ENCODE measurements at places on chromosomes 2 and 18.

DNA sequence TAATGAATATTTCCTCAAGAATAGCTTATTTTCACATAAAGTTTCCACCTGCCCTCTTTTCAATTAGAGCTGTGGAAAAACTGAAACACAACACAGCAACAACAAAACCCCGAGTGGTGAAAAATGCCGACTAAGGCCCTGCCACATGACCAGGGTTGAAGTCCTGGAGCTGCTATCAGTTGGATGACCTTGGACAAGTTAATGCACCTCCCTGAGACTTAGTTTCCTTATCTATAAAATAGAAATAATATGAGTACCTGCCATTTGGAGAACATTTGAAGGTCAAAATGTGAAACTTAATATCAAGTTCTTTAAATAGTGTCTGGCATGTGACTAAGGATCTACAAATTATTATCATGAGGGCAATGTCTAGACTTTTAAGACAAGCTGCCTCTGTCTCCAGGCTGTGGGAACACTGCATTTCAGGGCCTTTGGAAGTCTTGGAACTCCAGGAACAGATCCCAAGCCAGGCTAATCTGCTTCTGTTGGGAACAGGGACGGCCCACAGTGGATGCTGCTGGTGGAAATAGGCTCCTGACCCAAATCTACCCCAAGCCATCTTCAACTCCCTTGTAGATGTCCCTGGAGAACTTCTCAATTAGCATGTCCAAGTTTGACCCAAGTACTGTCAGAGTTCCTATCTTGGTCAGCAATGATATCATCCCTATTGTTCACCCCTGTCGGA lies 42.0 kb upstream of the TRIB2 start:
- no peak for DNase-seq
- H3K27ac ChIP-seq: no peak overlapping the region
- H3K4me3 ChIP-seq: no peak overlapping the region
- no peaks in the 10 kb centered on the region for H3K27me3 ChIP-seq
- no peaks in the 10 kb centered on the region for H3K4me1 ChIP-seq

DNA sequence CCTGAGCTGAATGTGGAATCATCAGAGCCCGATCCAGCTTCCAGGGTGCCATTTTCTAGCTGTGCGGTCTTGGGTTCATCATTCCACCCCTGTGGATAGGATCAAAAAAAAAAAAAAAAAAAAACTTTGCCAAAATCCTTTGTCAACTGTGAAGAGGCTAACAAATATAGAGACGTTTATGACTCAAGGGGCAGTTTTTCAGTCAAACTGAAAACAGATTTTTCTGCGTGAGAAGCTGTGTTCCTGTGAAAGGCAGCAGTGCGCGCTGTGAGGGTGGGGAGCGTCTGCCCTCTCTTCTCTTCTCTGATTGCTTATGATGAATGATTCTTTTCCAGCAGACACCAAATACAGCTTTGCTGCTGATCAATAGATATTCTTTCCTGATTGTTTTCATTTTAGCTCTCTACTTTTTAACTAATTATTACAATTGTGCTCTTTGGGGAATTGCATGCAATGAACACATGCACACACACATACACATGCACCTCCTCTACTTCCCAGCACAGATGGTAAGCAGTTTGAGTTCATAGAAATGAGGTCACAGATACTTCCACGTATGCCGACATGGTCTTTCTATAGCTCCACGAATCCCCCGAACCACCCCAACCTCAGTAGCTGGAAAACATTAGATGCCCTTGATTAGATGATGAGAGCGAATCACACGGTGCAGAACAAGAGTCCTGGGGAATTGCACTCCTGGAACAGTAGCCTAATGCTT lies 175.4 kb downstream of the NRP2 start:
- H3K27ac ChIP-seq: no peak overlapping the region
- H3K27me3 ChIP-seq: peaks cover 4% of the 10 kb centered on the region
- H3K36me3 ChIP-seq: no peaks in the 10 kb centered on the region

DNA sequence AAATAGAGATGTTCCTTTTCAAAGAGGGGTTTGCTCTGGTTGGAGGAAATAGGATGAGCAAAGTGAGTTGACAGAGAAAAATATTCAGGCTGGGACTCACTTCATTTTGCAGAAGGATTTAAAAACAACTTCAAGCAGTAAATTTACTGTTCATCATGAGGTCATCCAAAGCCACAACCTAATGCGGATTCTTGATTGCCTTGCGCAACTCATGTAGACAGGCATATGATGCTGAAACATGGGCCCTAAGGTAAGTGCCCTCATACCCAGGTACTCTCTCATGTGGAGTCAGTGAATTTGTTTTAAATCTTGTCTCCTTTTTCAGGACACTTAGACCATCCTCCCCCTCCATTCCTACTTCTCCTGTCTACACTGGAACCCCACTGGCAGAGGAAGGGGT lies 51.9 kb upstream of the LYPD1 start:
- H3K27me3 ChIP-seq: no peaks in the 10 kb centered on the region
- no peaks in the 10 kb centered on the region for H3K4me1 ChIP-seq
- H3K27ac ChIP-seq: no peak overlapping the region
- H3K4me3 ChIP-seq: no peak overlapping the region

GRCh38 chr2:134027980-134028379 lies 225.9 kb upstream of the MGAT5 start:
- no peak for DNase-seq
- no peak overlapping the region for H3K27ac ChIP-seq
- H3K4me3 ChIP-seq: no peak overlapping the region

DNA sequence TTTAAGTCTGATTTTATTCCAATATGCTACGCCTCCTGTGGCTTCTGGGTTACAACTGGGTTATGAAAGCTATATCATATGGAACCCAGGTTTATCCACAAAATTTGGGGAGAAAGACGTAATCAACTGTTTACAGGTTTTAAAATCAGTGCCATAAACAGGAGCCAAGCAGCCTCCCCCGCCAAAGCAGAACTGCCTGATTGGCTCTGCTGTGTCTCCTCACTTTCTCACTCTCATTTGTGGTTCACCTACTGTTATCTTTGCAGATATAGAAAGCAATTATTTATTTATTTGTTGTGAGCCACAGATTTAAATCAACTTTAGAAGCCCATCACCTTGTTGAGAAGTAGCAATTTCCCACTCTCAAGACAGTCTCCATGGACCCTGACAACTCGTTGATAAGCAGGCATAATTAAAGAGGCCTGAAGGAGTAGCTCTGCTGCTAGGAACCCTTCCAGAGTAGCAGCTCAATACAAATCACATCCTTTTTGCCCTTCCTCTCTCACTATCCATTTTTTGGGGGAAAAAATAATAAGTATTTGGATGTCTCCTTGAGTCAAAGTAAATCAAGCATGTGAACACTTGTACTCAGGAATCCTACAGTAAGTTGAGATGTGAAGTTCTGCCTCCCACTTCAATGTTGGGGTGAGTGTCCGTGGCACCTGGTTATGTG lies 191.0 kb upstream of the CCDC150 start:
- H3K27me3 ChIP-seq: peaks cover 4% of the 10 kb centered on the region
- H3K27ac ChIP-seq: no peak overlapping the region
- H3K36me3 ChIP-seq: no peaks in the 10 kb centered on the region
- H3K4me1 ChIP-seq: no peaks in the 10 kb centered on the region

DNA sequence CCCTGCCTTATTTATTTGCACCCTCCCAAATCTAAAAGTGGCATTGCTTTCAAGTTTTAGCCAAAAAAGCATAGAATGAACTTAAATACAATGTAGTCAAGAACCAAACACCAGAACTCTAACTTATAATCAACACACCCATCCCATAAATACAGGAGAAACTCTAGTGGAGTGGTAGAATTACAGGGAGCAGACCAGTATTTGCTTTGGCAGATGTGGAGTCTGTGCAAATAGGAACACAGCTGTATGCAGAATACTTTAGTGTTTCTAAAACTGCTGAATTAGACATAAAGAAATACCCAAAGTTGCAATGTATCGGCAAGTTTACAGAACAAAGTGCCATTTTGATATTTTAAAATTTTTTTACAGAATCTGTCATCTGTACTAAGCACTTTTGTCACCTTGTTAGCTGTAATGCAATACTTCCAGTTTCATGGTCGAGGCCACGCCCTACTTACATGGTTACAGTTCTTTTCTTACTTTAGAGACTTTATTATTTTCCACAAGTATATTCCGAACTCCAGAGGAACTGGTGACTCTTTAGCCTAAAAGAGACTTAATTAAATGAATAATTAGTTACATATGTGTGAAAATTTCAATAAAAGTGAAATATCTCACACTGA lies 23.7 kb upstream of the COL5A2 start:
- H3K4me3 ChIP-seq: no peak overlapping the region
- H3K4me1 ChIP-seq: peaks cover 13% of the 10 kb centered on the region

- H3K27ac ChIP-seq: no peak overlapping the region
- no peak overlapping the region for H3K4me3 ChIP-seq
- no peaks in the 10 kb centered on the region for H3K4me1 ChIP-seq
- peaks cover 2% of the 10 kb centered on the region for H3K36me3 ChIP-seq
These were observed 147.7 kb downstream of the AGPS start for GRCh38 chr2:177540283-177540682.

DNA sequence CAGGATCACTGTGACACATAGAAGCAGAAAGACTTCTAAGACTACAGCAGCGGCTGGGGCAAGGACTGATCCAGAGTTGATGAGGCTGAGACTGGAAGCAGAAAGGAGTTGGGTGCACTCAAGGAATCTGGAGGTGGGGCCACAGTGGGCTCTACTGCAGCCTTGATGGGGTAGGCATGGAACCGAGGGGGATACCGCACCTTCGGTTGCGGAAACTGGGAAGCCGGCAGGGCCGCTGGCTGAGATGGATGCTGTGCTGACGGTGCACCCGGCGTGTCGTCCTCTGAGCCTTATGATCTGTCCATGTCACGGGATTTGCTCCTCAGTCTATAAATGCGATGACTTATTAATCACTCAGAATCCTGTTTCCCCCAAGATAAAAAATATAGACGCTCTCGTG lies 473.5 kb upstream of the MYT1L start:
- H3K36me3 ChIP-seq: no peaks in the 10 kb centered on the region
- H3K4me3 ChIP-seq: no peak overlapping the region
- no peak overlapping the region for H3K27ac ChIP-seq
- no peaks in the 10 kb centered on the region for H3K27me3 ChIP-seq
- no peak for DNase-seq
- no peaks in the 10 kb centered on the region for H3K4me1 ChIP-seq

DNA sequence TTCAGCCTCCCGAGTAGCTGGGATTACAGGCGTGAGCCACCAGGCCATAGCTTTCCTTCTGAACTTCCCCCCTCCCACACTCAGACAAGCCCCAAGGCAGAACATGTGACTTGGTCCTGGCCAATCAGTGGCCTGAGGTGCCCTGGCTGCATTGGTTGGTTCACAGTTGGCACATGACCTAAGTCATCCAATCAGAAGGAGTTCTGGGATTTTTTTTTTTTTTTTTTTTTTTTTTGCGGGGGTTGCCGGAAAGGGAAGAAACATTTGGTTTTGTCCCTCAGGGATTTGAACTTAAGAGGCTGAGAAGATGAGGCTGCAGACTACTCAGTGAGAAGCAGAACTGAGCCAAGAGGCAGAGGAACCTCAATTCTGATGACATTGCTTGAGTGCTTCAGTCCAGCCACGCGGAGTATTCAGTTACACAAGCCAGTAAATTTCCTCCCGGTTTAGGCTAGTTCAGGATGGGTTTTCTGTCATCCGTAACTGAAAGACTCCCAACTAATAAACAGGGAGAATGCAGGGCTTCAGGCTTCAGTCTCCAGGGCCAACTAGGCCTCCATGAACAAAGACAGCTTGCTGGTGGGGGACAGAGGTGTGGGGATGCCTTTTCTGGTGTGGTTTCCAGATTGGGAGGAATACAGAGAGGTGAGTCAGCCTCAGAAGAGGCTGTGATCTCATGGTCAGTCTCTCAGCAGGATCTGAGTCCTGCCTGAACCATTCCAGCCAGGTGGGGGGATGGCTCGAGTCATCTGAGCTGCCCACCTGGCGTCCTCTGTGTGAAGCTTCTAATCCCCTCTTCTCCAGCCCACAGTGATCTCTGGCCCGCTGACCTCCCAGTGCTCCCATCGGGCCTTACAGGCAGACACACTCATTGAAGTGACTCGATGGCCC lies 9.2 kb downstream of the PTMA start:
- peak; percentile 47 for DNase-seq
- H3K4me1 ChIP-seq: peaks cover 21% of the 10 kb centered on the region
- no peak overlapping the region for H3K27ac ChIP-seq

- H3K4me3 ChIP-seq: no peak overlapping the region
- peaks cover 4% of the 10 kb centered on the region for H3K4me1 ChIP-seq
- no peaks in the 10 kb centered on the region for H3K36me3 ChIP-seq
- DNase-seq: no peak
These were observed 84.1 kb downstream of the CELF4 start for GRCh38 chr18:37481491-37481890.

DNA sequence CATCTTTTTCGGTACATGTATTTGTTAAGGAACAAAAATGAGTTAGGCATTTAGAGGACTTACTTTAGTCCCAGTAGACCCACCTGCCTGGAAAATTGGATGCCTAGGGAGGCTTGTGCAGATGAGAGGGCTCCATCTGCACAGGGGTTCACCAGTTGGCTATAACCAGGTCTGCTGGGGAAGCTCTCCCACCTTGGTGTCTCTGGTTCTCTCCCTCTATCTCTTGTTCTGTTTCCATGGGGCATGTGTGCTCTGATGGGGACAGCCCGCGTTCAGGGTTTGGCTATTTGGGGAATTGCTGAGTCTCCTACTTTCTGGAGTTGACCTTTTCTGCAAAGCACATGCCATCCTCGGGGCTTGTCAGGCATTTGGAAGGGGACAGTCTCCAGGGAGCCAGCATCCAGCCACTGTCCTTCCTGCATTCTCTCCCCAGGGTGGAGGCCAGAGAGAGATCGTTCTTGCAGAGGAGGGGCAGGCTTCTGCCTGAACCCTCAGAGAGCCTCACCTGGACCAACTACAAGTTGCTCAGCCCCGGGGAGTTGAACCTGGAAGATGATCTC lies 157.3 kb downstream of the KLHL29 start:
- H3K27me3 ChIP-seq: no peaks in the 10 kb centered on the region
- DNase-seq: no peak
- H3K36me3 ChIP-seq: no peaks in the 10 kb centered on the region
- H3K4me1 ChIP-seq: peaks cover 2% of the 10 kb centered on the region

DNA sequence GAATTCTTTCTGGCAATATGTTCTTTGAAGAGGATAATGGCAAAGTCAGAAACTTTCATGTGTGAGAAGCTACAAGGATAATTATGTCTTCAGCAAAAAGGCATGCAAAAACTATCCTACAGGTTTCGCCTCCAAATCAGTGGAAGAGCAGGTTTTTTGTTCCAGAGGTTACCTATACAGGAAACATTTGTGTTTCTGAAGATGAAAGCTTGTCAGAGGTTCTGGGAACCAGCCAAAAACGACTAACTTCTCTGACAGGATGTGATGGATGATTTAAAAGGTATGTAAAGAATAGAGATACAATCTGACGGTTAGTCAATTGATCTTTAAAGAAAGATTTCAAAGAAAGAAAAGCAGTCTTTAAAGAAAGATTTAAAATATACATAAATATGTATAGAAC lies 37.6 kb downstream of the RND3 start:
- H3K27me3 ChIP-seq: no peaks in the 10 kb centered on the region
- no peaks in the 10 kb centered on the region for H3K36me3 ChIP-seq
- H3K27ac ChIP-seq: no peak overlapping the region
- H3K4me3 ChIP-seq: no peak overlapping the region
- H3K4me1 ChIP-seq: no peaks in the 10 kb centered on the region
- DNase-seq: no peak

GRCh38 chr2:146228020-146228393 lies 1616.8 kb upstream of the ACVR2A start:
- no peaks in the 10 kb centered on the region for H3K4me1 ChIP-seq
- no peak overlapping the region for H3K4me3 ChIP-seq
- H3K27ac ChIP-seq: no peak overlapping the region
- no peak for DNase-seq

Data from activated naive CD8-positive, alpha-beta T cell treated with anti-CD3 and anti-CD28 coated beads for 36 hours (primary cell).